ENCODE measurements at places on chromosomes 11 and 22.

GRCh38 chr11:117361432-117361831, 33.8 kb downstream of the CEP164 start:
- DNase-seq = no peak

DNA sequence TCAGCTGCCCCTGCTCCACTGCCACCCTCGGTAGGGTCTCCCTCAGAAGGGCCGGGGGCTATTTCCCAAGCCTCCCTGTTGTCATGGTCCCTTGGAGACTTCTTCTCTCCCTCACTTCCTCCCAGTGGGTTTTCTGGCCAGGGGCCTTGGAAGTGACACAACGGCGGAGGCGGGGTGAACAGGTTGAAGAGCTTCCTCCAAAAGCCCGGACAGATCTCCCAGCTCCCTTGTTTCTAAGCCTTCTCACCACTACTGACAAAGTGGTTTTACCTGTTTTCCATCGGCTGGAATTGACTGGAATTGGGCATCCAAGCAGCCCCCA, 14.5 kb downstream of the MYH9 start:
- DNase-seq = no peak

DNA sequence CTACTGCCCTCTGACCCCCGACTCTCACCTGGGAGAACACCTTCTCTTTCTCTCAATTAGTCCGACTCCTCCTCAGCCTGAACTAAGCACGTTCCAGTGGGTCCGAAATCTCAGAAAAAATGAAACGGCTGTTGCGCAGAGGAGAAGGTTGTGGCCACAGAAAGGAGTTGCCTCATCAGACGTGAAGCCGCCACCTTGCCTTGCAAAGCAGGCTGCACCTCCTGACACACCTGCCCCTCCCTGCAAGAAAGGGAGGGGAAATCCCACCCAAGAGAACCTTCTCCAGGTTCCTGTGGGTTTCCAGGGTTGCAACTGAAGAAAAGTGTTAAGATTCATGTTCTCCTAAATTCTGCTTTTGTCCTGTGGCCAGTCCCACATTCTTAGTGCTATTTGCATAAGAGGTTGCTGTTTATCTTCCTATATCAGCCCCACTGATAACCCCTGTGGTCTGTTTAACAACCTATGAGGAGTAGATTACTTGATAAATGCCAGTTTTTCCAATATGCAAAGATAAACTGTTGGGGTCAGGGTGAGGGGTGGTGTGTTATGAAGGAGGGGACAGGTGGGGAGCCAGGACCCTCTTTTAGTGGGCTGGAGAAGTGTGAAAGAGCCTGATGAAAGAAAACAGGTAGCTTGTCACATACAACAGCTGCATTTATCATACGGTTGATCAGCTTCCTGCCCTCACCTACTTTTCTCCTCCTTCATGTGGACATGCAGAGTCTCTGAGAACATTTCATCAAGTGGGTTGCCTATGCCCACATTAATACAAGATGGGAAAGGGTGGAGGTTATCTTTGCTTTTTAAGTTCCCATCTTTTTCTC, 18.2 kb downstream of the ZBTB16 start:
- no peak for DNase-seq

DNA sequence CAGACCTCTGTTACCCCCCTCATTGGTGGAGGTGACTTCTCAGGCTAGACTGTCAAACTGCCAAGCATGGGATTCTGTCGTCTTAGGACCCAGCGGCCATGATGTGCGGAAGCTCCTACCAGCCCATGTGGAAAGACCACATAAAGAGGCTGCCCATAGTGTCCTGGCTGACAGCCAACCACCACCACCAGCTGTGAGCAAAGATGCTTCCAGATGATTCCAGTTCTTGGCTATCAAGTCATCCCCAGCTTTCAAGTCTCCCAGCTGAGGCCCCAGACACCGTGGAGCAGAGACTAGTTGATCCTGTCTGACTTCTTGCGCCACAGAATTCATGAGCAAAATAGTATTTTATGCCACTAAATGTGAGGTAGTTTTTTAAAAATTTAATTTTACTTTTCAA, 32.9 kb downstream of the SCUBE1 start:
- DNase-seq = no peak

DNA sequence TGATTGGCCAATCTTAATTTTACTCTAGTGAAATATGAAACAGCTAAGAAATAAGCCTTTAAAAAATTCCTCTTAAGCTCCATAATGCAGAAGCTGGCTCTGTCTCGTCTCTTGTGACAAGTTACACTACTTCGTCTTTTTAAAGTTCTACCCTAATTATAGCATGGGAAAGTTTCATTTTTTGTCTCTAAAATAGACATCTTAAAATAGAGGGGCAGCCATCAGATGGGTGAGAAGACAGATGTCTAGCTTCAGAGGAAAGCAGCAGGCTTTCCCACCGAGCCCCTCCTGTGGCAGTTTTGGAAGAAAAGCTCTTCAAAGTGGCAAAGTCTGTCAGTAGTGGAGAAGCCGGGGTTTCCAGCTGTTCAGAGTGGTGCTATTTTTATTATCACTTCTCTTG, 39.5 kb downstream of the XRRA1 start:
- DNase-seq = no peak

DNA sequence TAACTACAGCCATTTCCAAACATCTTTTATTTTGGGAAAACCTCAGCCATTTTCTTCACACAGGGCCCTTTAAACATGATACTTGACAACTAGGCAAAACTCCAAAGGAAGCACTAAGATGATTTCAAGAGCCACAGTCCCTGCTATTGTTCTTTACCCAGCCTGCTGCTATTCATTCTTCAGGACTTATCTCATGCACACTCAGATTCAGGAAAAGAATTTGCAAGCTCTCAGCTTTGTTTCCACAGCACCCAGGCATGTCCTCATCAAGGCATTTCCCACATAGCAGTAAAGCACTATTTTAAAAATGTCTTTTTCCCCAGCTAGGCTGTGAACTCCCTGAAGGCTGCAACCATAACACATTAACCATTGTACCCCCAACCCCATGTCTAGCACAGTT, 609.3 kb upstream of the CCDC90B start:
- DNase-seq = no peak

DNA sequence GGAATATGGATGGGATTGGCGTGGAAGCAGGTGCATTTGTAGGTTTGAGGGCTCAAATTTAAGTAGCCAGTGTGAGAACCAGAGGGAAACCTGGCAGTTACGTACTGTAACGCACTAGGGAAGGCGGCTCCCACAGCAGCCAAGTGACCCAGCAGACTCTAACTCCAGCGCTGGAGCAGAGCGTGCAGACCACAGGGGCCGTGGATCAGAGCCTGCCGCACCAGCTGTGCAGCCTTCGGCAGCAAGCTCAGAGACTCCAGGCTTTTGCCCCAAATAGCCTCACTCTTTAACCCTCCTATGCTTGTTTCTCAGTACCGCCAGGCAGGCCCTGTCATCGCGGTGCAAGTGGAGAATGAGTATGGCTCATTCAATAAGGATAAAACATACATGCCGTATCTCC, 12.3 kb downstream of the GLB1L3 start:
- DNase-seq = no peak

DNA sequence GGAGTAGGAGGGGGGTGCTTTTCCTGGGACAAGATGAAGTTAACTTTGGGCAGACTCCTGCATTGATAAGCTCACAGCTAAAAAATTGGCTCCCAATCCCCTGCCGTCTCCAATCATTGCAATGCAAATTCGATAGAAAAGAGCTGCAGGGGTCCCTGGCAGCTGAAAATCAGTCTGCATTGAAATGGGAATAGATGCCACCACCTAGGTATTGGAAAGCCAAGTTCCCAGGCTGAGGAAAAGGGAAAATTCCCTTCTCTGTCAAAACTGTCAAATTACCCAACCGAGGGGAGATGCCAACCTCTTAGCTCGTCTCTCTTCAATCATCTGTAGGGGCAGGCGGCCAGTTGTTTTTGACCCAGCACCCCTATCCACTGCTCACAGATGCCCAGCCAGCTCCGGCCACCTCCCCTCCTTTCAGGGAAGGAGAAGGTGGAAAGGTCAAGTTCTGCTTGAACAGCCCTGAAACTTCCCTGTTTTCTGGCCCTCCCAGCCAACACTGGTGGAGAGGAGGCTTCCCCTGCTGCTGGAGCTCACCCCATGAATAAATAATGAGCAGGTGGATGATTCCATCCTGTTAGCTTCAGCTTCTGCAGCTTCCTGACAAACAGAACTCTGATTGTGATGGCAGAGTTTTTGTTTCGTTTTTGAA, 916.3 kb downstream of the TBC1D22A start:
- no peak for DNase-seq

GRCh38 chr22:23106344-23106743, 35.4 kb downstream of the RSPH14 start:
- DNase-seq = no peak

GRCh38 chr11:30206249-30206996, 24.4 kb upstream of the FSHB start:
- DNase-seq = peak; percentile 24

Data from GM13977 (cell line).